ENCODE measurements at places on chromosomes 13 and 19.

DNA sequence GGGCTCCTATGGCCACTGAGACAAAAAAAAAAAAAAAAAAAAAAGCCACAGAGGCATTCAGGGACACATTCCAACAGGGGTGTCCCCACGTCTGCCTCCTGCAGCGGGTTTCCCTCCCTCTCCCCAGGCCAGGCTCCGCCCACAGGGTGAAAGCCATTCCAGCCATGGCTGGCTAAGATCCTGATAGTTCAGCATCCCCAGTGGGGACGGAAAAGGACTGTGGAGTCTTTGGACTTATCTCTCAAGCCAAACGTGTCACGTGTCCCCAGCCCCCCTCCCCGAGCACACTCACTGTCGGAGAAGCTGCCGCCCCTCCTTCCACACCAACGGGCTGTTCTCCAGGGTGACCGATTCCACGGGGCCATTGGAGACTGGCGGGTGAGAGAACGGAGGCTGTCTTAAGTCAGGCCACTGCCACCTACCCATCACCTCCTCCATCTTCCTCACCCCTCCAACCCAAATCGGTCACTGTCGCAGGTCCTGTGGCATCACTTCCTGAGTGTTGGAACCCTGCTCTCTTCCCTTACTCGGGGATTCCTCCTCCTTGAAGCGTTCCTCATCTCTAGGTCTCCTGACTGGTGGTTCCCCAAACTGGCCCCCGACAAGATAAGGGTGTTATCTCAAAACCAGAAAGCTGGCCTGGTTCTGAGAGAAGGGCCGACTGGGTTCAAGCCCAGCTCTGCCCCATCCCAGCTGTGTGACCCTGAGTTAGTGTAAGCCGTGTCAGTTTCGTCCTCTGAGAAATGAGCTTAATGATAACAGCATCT, 9.1 kb upstream of the FKRP start:
- DNase-seq, result no peak

DNA sequence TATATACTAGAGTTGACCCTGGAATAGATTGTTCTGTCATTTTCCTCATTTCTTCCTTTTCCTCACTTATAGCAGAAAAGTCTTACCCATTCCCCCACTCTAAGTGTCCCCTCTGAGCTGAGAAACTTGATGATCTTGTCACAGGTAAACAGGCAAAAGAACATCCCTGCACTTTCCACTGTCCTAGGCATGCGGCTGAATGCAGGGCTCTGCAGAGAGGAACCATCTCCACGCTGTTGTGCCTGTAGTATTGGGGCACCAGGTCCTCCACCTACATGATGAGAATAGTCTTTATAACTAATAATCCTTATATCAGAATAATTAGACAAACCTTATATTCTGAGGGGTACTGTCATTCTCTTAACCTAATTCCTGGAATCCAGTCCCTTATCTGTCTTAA, 211.3 kb downstream of the RBM26 start:
- no peak for DNase-seq

GRCh38 chr19:19533841-19534240, 4.2 kb upstream of the CILP2 start:
- no peak for DNase-seq

GRCh38 chr19:4780860-4781259, 10.7 kb upstream of the FEM1A start:
- no peak for DNase-seq

DNA sequence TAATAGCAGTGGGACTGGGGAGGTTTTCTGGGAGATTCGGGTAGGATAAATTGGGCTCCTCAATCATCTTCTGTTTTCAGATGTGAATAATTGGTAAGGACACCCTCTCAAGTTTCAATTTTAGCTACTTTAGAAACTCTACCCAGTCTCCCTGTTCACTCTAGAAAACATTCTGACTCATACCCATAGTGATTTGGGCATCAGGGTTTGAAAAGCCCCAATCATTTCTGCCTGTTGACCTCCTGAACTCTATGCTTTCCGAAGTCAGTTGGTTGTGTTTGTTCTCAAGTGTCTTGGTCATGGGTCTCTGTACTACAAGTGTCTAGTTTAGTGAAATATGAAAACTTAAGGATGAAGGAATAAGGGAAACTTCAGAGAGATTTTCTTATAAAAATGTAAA, 911.3 kb upstream of the GPC6 start:
- DNase-seq, result no peak

DNA sequence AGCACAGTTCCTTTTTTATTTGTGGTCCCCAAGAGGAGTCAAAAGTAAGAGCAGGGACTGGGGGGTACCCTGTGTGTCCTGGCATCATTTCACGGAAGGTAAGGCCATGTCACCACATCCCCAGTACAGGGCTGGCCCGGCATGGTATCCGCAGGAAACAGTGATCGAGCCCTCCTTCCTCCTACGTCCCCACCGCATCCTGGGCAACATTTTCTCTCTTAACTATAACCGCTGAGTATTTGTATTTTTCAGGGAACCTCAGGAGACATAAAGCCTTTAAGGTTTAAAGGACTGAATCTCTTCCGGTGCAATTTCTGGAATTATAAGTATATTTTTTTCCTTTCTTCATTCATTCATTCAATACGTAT, 13.6 kb upstream of the LATS2 start:
- no peak for DNase-seq

- no peak for DNase-seq
These were observed 33.8 kb downstream of the COL4A2 start for GRCh38 chr13:110340812-110341444.

DNA sequence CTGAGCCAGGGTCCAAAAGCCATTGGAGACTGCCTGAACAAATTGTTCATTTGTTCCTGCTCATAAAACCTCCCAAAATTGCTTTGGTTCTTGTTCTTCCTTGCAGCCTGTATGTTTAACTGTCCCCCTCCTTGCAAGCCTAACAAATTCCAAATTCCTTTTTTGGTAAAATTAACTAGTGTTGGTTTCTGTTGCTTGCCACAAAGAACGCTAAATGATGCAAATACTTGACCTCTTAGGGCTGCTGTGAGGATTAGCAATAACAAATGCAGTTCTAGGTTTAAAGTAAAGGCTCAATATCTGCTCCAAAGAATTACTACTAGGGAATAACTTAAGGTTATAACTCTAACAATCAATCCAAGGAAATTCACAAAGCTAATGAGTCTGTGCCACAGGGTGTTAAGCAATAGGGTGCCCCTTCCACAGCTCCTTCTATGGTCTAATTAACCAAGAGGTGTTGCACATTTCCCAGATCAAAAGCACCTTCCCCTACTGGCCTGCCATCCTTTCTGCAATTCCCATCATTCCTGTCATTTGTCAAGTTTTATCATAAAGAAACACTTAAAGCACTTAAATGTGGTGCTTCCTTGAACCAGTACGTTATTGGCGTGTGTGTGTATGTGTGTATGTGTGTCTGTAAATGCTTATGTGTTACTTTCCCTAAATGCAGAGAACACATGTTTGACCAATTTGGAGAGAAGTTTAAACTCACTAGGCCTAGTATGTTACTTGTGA, 110.2 kb downstream of the RAP2A start:
- no peak for DNase-seq

GRCh38 chr13:30159446-30159839, 147.9 kb downstream of the KATNAL1 start:
- no peak for DNase-seq

- no peak for DNase-seq
These were observed 268.7 kb downstream of the NHLRC3 start for GRCh38 chr13:39306639-39307589.

- no peak for DNase-seq
These were observed 1.7 kb downstream of the SSBP4 start for GRCh38 chr19:18420930-18421329.

DNA sequence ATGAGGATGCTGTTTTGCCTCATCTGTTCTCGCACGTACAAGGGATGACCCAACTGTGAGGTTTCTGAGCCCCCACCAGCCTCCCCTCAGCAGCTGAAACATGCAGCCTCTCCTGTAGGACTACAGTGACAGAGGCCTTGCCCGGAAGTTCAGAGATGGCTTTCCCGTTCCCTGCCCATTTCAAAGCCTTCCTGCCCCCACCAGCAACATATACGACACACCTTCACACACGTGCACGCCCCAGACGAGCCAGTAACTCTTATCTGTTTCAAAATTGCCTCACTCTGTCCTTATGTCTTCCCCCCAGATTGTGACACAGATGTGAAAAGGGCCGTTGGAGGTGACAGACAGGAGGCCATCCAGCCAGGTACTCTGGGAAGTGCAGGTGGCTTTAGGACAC, 95.8 kb downstream of the RAB20 start:
- no peak for DNase-seq

DNA sequence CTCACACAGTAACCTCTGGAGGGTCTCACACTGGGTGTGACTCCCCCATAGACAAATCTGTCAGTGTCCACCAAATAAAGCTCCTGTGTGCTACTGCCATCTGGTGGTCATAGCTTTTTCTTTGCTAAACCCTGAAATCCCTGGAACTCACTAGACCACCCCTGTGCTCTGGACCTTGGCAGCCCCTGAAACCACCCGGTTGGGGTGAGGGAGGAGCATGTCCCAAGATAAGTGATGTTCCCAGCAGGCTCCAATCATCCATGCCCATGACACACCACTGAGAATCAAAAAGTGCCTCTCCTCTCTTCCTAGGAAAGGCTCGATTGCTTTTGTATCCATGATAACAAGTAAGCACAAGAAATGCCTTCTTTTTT, 6.5 kb upstream of the HSD17B14 start:
- no peak for DNase-seq

Data from cerebellar nuclear complex (tissue), 1 donor.